ENCODE measurements at places on chromosomes 6 and 20.

DNA sequence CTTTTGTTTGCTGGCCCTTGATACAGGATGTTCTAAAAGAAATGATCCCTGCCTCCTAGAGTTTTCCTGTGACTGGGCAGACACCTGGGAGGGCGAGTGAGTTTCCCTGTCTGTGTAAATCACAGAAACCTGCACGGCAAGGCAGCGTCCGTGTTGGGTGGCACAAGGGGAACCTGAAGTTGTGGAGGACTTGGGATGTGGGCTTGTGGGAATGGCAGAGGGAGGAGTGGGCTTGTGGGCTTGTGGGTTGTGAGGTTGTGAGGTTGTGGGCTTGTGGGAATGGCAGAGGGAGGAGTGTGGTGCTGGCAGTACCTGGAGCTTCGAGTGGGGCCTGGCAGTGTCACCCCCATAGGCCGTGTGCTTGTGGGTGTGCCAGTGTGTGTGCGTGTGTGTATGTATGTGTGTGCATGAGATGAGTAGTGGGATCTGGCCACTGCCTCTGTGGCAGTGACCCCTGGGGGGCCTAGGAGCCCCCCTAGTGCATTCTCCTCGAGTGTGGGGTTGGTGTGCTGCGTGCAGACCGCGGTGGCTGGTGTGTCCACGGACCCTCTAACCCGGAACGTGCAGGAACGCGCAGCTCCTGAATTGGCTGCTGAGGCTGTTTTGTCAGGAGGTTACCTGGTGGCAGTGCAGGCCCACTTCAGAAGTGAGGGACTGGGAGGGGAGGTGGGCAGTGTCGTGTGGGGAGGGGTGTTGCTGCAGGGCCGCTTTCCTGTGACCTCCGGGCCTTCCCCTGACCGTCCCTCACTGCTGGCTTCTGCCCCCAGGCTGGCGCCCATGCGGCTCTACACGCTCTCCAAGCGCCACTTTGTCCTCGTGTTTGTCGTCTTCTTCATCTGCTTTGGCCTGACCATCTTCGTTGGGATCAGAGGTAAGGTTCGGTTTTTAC lies 13.0 kb downstream of the TMEM181 start:
- no peak for DNase-seq

DNA sequence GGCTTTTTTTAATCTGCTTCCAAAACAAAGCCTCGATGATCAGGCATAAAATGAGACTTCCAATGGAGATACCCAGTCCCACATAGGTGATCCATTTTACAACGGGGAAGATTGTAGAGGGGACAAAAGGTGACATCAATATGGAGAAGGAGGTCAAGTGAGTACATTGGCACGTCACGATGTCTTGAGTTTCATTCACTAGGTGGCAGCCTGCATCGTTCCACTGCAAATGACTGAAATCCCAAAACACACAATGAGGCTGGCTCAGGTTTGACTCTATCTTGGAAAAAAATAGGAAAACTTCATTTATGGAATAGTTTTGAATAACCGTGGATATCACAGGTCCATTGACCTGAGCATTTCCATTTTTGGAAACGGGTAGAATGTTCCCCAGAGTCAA lies 32.5 kb downstream of the ADGRF1 start:
- no peak for DNase-seq

DNA sequence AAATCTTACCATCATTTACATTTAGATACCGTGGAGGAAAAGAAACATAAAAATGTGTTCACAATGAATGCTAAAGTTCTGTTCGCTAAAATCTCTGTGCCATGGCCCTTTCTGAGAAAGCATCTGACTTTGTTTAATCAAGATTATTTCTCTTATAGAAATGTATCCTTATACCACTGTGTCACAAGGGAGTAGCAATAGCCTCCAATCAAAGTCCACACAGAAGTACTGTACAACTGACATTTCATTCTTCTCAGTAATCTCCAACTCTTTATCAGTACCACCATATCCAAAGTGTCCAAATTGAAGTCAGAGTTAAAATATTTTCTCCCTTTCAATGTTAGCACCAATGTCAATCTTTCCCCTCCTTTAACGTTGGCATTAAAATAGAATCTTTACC lies 6.1 kb downstream of the FERMT1 start:
- no peak for DNase-seq

GRCh38 chr20:35992713-35993335 lies 24.4 kb downstream of the CNBD2 start:
- DNase-seq, result peak; percentile 57

GRCh38 chr6:151629791-151630190 lies 136.0 kb downstream of the CCDC170 start:
- no peak for DNase-seq

DNA sequence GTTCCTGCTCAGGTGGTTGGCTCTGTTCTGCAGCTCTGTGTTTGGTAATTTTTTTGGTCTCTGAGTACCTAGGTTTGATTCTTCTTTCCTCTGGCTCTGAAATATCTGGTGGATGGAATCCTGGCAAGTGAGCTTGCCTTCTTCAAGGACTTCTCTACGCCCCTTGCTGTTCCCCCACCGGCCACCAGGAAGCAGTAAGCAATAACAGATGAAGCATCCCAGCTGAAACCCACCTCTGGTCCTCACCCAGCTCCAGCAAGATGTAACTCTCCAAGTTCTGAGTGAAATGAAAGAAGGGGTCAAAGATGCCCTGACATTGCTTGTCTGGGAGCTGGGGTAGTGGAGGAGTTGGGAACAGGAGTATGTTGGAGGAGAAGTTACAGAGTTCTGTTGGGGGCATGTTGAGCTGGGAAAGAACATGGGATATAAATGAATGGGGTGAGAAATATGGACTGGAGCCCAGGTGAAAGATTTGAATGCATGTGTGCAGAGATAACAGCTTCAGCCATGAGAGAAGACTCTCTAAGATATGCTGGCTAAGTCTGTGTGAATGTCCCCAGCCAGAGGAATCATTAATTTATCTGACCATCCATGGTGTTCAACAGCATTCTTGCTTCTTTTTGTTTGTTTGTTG lies 51.3 kb upstream of the GLP1R start:
- peak; percentile 28 for DNase-seq

DNA sequence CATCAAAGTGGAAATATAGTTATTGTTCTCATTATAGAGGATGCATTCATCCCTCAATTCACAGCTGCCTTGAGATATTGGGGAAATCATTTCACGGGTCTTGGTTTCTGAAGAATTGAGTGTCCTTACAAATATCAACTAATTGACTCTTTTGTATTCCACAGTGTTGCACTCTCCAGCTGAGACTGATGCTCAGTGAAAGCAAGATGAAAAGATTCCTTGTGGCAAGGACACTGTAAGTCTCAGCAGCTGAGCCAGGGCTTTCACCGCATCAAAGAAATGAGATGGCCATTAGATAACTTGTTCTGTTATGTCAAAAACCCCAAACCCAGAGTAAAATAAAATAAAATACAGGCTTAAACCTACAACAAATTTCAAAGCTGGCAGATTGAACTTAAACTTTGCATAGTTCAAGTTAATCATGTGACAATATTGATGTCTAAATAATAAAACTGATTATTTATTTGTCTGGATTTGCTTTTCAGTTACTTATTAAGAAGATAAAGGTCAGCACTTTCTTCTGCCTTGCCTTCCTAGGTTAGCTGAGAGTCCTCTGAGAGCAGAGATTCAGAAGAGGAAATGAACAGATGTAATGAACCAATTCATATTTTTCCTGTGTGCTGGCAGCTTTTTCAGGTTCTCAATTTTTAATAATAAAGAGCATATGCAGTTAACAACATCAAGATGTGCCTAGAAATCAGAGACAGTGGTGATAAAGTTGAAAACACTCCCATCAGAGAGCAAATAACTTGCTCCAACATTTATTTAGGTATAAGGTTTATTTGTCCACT lies 82.4 kb upstream of the SMLR1 start:
- DNase-seq, result no peak

DNA sequence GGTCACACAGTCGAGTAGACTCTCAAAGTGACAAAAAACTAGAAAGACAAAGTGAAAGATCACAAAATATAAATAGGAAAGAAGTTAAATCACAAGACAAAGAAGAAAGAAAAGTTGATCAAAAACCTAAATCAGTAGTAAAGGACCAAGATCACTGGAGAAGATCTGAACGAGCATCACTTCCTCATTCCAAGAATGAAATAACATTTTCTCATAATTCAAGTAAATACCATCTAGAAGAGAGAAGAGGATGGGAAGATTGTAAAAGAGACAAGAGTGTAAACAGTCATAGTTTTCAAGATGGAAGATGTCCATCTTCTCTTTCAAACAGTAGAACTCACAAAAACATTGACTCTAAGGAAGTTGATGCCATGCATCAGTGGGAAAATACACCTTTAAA lies 31.6 kb upstream of the GJA10 start:
- DNase-seq, result no peak

DNA sequence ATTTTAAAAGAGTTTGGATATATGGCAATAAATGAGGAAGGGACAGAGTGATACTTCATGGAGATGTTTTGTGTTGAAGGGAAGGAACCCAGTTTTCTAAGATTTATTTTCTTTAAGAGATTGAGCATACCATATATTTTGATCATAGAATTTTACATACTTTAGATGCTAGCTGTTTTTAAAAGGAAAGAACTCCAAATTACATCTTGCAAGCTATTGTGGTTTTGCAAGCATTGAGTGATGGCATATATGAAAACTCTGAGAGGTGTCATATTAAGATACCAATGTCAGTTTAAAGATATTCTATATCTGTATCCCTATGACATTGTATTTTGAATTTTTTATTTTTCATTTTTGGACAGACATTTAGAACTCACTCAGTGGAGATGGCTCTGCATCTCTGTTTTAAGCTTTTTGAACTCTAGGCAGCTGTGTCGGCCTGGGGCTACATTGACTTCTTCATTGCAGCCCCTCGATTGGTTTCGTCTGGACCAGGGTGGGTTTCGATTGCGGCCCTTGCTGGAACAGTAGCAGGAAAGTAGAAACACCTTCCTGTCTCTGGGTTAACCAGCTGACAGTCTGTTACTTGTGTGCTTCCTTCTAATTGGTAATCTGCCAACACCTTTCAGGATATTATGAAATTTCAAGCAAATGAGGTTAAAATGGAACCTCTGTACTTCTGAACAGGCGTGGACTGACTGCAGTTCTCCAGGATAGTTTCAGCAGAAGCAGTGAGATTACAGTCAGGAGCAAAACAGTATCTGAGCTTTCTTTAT lies 14.0 kb downstream of the IGF2R start:
- DNase-seq, result no peak

DNA sequence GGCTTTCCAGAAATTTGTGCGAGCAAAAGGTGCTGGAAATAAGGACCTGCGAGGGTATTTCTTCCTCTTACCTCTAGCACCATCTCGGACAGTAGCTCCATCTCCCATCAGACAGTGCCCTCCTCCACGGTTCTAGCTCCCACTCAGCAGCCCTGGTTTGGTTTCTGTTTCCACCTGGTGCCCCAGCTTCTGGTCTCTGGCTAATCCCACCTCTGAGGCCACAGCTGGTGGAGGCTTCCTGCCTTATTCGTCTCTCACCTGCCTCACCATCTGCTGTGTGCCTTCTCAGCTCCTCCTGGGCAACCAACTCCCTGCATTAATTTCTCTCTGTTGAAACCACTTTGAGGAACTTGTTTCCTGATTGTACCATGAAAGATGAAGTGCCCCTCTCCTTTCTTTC lies 162.4 kb upstream of the CDYL start:
- no peak for DNase-seq

DNA sequence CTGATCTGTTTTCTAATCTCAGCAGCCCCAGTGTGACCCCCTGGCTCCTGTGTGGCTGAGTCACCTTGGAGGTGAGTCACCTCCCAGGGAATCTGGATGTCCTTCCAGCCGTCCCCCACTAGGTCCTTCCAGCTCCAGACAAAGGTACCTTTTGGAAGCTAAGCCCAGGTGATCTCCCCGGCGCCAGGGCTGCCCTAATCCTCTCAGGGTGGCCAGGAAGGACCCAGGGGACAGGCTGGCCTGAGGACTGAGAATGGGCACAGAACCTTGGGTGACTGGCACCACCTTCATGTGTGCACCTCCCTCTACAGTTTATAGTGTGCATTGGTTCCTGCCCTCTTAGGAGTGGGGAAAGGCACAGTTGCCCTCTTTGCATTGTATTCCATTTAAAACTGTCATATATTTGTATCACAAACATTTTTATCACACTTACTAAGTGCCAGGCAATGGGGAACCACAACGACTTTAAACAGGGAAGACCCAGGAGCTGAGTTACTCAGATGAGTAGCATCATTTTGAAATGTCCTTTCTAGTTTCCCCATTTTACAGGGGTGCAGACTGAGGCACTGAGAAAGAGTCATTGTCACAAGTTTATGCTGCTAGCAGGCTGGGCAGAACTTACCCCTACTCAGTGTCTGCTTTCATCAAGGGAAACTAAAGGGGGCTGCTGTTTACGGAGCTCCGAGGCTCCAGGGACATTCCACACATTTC lies 2.6 kb upstream of the BPIFB4 start:
- no peak for DNase-seq

DNA sequence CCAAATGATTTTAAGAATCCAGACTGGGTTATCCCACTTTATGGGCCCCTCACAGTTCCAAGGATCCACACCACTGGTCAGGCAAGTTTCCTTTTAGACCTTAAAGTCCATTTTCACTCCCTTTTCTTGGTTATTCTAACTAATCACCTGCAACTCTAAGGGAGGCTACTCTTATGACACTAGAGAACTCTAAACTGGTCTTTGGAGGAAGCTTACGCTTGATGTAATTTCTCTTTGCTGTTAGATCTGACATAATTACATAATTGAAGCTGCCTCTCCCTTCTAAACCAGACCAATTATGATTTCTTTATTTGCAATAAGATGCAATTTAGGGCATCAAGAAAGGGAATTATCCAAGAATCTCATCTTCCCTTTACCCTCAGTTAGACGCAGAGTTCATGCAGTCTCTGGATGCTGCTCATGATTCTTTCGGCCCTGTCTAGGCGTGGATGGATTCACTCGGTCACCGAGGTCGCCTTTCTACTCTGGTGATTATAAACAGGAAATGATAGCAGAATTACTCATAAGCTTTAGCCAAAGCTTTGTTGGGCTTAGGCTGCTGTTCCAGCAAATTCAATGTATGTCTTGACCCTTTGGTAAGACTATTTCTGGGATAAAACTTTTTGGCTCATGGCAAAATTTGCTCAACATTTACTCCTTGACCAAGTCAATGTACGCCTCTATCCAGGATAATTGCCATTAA lies 166.4 kb upstream of the PRND start:
- no peak for DNase-seq

GRCh38 chr6:123062670-123063069 lies 66.6 kb downstream of the CLVS2 start:
- DNase-seq, result peak; percentile 90

- DNase-seq, result no peak
Observed at GRCh38 chr20:45407783-45408645, at the start of gene DBNDD2. TSS of gene DBNDD2 (plus strand) at chr20:45408289. CDS start at chr20:45408468, 179 bp downstream.

DNA sequence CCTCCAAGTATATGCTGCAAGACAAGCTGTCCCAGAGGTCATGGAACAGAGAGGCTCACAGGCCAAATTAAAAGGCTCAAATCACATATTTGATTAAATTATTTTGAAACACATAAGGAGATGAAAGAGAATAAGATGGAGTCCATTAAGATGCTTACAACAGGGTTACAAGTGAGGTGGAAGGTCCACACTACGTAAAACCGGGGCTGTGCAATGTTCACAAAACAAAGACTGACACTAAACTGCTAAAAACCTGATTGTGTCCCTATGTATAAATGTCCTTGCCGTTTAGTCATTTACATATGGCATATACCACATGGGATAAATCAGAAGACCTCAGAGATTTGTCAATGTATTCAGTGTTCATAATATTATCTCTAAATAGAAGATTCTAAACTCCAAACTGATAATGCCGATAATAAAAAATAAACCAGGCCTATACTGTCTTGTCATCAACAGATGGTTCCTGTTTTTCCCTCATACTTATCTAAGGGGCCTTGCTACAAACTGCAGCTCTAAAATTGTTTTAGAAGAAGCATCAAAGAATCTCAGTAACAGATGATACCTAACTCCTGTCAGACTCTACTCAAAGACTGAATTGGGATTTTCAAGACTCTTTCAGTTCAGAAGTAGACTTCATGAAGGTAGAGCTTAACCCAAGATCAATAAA lies 51.8 kb upstream of the RIPOR2 start:
- no peak for DNase-seq

All from NCI-H1105 (cell line).